Stimulated activated CD4-positive, alpha-beta T cell treated with anti-CD3 and anti-CD28 coated beads, TNF-alpha, amount 100 ng/mL, for 24 hours (primary cell): ENCODE measurements at places on chromosomes 2 and 18.

DNA sequence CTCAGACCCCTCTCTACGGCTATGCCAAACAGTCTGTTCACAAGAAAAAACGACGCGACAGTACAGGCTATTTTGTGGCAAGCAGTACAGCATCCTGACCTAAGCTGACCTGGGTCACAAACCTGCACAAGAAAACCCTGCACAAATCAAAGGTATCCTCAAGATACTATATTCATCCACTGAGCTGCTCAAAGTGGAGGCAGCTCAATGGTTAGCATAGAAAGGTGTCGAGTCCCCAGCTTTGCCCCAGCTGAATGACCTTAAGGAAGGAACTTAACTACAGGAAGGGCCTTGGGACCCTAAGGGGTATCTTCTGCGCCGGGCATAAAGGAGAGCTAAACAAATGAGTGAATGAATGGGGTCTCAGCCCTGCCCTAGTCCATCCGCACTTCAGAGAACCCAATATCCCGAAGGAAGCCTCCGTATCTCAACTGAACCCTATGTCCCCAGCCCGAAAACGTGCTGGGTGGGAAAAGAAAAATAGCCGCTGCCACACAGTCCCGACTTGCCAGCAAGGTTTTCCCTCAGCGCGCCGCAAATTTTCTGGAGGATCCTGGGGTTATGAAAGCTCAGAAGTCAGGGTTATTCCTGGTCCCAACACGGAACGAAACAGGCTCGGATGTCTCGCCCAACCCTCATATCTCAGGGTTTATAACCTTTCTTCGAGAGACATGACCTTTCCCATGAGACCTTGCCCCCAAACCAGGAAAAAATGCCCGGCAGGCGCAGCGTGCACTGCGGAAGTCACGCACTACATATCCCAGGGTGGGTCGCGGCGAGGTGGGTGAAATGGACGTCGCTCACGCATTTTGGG is at the start of gene FASTKD1:
Gene FASTKD1, minus strand, starts transcription at position 706 of the 814 bp plus-strand sequence. CDS start 1,836 bp downstream, outside the sequence.
- peak; percentile 81 for DNase-seq

DNA sequence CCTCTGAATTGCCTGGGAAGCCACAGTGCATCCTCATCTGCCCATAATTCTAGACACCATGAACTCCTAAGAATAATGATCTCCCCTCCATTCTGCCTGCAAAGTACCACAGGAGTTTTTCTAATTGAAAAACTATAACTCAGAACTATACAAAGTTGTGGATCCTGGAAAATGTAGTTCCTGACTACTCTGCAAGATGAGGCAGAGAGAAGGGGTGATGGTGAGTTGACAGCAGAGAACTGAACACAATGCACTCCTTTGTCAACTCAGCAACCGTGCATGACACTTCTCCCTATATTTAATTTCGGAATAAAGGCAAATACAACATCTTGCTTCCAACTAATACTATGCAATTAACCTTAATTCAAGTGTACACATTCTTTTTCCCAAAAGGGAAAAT is 471.1 kb upstream of the FAM98A start:
- no peak for DNase-seq

- no peak for DNase-seq
Observed at GRCh38 chr18:57426187-57426586, 9.0 kb upstream of the ONECUT2 start.

DNA sequence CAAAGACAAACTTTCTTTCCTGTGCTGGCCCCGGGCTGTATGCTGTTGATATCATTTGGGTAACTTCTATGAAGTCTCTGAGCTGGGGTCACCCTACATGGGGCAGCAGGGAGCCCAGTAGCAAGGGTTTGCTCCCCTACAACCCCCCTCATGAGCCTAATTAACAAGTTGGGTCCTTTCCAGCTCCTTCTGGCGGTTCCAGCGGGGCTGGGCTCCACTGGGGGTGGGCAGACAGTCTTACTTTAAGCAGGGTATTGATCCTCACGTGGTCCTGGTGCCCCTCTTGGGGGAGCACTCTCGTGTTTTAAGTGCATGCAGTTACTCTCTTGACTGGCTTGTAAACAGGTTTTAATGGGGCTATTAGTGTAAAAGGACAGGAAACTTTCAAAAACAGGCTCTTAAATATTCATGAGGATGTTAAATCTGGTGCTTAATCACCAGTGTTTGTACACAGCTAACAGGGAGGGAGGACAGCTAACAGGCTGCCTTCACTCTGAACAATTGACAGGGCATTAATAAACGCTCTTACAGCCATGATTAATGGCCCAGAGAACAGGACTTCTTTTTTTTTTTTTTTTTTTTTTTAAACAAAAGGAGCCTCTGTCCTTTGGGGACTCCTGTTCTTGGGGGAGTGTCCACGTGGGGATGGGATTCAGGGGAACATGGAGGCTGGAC is 36.6 kb upstream of the SKOR2 start:
- DNase-seq: no peak

DNA sequence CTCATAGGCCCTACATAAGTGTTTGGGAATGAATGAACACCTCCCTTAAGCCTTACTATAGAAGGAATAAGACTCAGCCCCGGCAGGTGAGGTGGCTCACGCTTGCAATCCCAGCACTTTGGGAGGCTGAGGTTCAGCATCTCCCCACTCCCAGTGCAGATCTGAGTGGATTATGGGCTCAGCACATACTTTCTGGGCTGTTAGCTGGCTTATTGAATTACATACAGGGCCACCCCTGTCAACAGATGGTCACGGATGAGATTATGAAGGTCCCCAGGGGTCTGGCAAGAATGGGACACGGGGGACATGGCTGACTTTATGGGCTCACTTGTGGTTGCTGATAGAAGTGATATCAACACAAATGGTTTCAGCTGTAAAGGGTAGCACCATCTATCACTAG is 322.3 kb downstream of the TSN start:
- no peak for DNase-seq
